ENCODE measurements at places on chromosomes 16 and 17.

- DNase-seq, result no peak
These were observed 30.7 kb downstream of the CCR7 start for GRCh38 chr17:40534371-40535189.

- DNase-seq, result peak; percentile 61
These were observed 630 bp downstream of the RNFT1 start for GRCh38 chr17:59963738-59964481.

DNA sequence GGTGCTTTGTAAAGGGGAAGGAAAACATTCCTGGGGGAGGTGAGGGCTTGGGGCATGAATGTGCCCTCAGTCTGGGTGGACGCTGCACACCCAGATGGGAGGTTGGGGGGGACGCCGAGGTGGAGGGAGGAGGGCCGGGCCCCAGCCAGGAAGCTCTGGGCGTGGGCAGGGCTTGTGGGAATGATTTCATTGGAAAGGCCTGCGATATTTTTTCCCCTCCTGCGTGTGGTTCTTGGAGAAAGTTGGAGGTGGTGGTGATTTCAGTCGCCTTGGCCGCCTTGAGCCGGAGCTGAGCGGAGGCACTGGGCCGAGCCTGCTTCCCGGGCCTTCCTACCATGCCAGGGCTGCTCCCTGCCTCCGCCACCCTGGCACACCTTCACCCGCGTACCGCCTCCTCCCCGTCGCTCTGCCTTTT is 26.4 kb upstream of the CLEC18A start:
- DNase-seq, result no peak

DNA sequence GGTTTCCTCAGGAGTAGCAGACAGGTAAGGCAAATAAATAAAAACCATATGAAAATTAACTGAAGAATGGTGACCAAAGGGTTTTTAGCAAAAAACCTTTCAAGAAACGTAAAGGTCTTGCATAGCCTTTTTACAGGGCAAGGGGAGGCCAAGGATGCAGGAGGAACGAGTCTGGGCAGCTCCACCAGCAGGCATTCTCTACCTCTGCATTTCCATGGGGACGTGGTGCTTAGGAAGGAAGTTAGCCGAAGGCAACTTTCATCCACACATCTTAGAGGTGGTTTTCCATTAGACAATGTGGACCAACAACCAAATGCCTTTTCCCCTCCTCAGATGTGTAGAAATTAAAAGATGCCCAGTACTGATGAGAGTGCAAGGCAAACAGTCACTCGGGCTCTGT is 20.7 kb downstream of the TOM1L2 start:
- no peak for DNase-seq

DNA sequence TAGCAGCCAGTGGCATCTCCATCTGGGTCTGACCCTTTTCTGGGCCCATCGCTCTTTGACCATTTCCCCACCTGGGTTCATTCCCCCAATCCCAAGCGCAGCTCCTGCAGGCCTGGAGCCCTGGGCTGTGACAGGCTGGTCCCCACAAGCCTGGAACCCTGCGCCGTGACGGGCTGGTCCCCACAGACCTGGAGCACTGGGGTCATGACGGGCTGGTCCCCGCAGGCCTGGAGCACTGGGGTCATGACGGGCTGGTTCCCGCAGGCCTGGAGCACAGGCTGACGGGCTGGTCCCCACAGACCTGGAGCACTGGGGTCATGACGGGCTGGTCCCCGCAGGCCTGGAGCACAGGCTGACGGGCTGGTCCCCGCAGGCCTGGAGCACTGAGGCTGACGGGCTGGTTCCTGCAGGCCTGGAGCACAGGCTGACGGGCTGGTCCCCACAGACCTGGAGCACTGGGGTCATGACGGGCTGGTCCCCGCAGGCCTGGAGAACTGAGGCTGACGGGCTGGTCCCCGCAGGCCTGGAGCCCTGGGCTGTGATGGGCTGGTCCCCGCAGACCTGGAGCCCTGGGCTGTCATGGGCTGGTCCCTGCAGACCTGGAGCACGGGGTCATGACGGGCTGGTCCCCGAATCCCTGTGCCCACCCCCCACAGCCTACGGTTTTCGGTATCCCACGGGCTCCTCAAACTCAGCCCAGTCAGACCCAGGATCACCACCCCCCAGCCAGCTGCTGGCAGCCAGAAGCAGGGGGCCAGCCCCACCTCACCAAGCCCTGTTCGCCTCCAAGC is 16.6 kb downstream of the TMC6 start:
- DNase-seq, result no peak

DNA sequence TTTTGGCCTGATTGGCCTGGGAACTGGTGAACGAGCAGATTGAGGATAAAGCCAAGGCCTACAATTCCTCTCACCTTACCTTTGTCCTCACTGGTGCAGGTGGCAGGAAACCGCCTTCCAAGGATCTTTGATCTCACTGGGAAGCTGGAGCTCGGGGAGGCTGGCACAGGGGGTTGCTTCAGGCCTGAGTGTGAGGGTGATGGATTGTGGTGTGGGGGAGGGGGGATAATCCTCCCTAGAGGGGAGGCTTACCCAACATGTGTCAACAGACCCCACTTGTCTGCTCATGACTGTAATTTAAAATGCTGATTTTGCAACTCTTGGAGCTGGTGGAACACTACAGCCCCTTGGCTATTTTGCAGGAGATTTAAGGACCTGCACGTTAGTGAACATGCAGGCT is 4.5 kb upstream of the RMI2 start:
- DNase-seq, result no peak

DNA sequence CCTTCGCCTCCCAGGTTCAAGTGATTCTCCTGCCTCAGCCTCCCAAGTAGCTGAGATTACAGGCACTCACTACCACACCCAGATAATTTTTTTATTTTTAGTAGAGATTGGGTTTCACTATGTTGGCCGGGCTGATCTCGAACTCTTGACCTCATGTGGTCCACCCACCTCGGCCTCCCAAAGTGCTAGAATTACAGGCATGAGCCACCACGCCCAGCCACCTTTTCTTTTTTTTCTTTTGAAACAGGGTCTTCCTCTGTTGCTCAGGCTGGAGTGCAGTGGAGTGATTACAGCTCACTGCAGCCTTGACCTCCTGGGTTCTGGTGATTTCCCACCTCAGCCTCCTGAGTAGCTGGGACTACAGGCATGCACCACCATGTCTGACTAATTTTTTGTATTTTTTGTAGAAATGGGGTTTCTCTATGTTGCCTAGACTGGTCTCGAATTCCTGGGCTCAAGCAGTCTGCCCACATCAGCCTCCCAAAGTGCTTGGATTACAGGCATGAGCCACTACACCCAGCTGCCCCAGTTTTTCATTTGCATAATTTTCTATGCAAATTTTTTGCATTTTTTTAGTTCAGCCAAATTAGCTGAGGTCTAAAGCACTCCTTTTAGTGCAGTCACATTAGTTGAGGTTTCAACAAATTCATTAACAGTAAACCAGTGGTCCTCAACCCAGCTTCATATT is 11.3 kb downstream of the WWP2 start:
- DNase-seq, result no peak

GRCh38 chr16:19377864-19378263 is 39.8 kb upstream of the TMC5 start:
- DNase-seq, result no peak

- no peak for DNase-seq
These were observed 383.2 kb downstream of the GRIN2A start for GRCh38 chr16:9798952-9799580.

- no peak for DNase-seq
These were observed 5.8 kb downstream of the LMF1 start for GRCh38 chr16:965036-965395.

- DNase-seq, result no peak
These were observed 150.8 kb downstream of the C16orf78 start for GRCh38 chr16:49524216-49524946.

DNA sequence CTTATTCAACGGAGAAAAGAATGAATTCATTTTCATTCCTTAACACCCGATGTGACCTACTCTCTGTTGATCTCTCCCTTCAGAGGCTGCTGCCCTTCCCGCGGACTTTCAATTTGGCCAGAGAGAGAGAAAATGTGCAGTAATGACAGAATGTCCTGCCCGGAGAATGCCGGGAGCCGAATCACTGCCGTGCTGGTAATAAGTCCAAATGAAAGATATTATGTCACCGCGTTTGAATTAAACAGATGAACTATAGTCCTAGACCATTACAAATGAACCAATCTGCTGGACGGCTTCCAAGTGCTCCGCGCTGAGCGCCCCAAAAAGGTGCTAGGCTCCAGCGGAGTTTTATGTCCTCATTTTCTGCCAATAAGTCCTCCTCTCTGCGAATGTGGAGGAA is 14.7 kb upstream of the C16orf82 start:
- DNase-seq, result no peak

- no peak for DNase-seq
These were observed 81.1 kb downstream of the TNRC6C start for GRCh38 chr17:78039581-78039980.

DNA sequence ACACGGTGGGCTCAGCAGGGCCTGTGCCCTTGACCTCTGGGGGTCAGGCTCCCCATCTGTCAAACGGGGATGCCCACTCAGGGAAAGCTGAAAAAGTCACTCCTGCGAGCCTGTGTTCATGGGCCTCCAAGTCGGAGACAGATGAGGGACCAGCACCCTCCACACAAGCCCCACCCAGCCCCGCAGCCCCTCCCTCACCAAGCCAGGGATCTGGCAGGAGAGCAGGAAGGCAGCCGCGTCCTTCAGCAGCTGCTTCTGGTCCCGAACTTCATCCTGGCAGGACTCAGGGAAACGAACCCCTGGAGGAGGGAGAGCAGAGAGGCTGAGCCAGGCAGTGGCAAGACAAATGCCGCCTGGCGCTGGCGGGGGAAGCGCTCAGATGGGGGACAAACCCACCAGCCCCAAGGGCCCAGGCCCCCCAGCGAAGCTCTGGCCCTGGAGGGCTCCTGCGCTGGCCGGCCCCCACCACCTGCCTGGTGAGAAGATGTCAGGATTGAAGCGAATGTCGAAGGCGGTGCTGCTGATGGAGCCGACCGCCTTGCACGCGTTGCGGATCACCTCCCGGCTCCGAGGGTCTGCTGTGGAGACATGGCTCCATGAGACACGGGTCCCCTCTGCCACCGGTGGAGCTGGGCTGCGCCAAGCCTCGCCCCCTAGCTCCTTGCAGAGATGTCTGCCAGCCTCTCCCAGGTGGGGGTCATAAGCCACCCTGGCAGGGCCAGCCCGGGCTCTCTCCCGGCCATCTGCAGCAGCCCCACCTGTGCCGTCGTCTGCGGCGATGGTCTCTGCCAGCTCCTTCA is 15.4 kb downstream of the CLUH start:
- DNase-seq, result no peak
